ENCODE measurements at places on chromosomes 1 and 21.

- no peak for DNase-seq
Observed at GRCh38 chr1:241462391-241462790, 57.2 kb downstream of the FH start.

DNA sequence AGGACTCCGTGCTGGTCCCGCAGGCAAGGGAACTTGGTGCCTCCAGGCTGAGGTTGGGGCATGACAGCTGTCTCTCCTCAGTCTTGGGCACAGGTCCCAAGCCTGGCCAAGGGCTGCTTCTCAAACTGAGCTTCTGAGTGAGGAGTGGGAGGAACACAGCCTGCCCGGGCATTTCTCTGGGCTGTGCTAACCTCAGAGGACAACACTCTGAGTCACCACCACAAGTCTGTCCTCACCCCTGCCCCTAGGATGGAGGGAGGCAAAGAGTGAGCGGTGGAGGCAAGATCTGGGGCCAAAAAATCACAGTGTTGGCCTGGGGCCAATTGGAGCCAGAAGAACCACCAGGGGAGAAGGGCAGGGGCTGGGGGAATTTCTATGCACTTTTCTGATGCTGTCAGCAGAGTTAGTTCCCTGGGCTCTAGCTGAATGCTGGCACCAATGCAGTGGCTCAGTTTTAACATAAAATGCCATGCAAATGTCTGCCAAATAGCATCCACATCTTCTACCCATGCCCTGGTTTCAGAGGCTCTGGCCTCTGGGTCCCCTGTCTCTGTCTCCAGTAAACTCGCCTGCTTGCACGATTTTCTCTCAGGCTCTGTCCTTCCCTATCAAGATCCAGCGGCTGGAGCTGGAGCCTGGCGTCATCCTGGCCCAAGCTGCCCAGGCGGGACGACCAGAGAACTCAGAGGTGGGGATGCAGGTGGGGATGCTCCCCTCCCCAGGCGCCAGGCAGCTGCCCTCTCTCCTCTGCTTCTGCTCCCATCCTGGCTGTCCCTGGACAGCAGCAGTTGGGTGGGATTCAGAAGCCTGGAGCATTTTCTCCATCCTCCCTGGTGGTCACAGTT, 11.0 kb upstream of the CDK18 start:
- DNase-seq: no peak

DNA sequence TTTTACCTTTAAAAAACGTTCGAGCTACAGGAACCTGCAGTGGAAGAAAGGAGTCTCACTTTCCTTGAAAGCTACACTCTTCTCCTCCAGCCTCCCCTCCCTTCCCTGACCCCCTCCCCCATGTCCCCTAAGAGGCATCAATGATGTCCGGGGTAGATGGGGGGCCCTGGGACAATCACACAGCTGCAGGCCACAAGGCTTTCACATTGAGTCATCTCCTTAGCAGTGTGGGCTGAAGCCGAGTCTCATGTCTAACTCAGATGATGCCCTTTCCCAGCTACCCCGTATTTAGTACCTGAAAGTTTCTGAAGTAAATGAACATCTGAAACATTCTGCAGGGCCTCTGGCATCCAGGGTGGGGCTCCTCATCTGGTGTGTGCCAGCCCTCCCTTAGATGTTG, 6.3 kb upstream of the GPR25 start:
- DNase-seq: no peak

DNA sequence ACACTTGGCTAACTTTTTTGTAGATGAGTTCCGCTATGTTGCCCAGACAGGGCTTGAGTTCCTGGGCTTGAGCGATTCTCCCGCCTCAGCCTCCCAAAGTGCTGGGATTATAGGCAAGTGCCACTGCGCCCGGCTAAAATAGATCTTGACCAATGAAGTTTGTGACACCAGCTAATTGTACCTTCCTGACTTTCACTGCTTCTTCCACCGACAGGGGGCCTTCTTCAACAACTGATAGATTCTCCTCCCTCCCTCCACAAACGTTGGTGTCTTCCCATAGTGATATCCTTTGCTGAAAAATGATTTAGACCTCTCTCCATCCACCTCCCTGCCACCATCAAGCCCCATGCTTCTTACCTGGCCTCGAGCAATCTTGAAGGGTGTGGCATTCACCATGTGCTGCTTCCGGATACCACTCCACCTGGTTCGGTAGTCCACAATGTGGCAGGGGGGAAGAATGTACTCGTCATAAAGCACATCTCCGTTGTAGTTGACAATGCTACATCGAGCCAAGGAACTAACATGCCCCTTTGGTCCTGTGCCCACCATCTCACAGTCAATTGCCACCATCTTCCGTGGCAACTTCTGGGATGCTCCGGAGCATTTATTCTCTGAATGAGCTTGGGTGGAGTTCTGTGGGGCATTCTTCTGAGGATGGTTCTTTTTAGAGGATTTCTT, 1.6 kb upstream of the METTL25B start:
- DNase-seq: peak; percentile 42

GRCh38 chr1:9717193-9718005, 65.9 kb downstream of the PIK3CD start:
- DNase-seq: peak; percentile 95

DNA sequence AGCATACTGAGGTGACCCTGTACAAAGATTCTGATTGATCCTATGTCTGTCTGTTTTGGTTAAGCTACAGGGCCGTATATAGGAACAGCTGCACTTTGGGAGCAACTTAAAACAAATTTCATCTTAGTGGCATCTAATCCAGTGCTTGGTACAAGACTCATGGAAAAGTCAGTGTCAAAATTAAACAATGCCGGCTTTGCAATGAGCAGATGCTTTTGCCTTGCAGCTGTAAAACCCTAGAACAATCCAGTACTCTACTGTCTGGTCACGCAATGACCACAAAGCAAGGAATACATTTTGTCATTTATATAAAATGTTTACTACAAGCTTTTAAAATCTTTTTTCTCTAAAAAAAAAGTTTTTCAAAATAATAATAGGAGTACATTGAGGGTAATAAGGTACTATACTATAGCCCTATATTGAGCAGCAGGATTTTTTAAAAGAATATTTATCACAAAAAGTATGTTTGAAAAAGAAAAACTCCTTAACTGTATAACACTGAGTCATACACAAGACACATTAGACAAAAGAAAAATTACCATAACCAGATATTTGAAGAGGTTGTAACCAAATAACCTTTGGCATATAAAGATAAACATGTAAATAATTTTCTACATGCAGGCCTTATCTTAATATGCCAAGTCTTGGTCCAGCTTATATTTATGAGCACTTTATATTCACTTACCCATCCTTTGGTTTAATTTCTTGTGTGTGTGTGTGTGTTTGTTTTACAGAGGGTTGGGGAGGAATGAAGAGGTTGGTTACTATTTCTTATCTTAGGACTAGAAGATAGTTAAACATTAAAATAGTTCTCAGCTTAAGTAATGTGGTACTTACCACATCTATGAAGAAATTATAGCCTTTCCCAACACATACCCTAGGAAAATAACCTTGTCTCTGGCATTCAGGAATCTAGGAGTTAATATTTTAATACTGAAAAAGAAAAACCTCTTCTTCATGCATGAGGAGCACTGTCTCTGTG, 262.3 kb downstream of the FAF1 start:
- no peak for DNase-seq

- no peak for DNase-seq
Observed at GRCh38 chr1:59994302-59995198, 68.0 kb upstream of the CYP2J2 start.

DNA sequence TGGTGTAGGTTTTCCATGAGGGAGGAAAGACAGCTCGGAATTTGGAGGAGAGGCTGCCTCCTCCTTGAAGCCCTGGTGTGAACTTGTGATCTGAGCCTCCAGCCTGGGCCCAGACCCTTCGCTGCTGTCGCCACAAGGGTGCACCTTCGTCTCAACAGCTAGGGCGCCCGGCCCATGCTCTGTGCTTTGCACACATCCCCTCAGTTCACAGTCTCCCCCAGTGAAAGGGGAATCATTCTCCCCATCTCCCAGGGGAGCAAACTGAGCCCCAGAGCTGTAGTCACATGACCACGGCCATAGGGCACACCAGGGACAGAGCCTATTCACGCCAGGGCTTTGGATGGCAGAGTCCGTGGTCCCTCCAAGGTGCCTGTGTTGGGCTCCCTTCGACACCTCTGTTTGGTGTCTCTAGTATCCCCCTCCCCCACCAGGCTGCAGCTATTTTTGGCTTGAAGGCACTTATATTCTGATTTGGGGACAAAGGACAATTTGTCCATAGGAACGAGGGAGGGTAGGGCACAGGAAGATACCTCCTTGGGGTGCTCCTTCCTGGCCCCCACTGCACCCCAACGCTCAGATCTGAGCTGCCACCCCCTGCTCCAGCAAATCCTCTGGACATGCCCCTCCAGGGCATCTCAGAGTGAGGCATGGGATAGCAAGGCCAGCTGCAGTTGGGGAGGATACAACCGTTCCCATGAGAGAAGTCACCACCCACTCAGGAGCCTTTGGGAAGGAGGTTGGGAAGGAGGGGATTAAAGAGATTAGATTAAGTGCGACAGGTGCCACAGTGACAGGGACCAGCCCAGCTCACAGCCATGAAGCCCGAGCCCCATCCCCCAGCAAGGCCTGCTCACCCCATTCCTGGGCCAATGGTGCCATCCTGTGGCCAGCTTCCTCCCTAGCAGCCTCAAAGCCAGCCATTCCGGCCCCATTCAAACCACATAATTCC, 15.7 kb downstream of the MATN1 start:
- peak; percentile 52 for DNase-seq

- DNase-seq: no peak
Observed at GRCh38 chr1:247905910-247906503, 10.6 kb downstream of the OR2W3 start.

DNA sequence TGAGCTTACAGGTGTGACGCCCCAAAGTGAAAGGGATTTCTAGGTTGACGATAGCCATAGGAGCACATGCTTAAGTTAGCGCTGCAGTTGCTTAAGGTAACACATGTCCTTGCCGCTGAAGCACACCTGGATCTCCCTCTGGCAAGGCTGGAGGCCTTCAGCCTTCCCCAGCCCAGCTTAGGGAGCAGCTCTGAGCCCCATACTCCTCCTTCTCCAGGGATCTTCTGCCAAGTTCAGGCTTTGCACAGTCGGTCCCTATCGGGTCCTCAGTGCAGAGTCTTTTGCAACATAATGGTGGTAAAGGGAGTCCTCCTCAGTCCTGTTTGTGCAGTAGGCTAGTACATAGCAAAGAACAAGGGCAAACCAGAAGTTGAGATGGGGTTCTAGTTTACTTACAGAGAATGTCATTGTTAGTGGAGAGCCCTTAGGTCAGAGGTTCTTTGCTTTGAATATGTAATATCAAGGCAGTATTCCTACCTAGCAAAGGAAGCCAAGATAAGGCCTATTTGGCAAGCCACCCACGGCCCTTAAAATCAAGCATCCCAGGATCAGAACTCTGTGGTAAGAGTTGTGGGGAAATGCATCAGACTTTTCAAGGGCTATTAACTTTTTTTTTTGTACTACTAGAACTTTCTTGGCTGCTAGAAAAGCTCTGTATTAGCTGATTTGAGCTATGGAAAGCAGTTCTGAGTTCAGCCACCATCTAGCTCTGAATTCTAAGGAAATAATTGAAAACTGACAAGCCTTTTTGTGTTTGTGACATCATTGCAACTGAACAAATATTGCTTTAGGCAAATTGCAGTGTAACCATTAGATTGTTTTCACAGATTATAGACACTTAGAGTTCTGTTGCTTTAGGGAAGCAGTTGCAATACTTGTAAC, 1.4 kb downstream of the EVA1C start:
- DNase-seq: no peak

DNA sequence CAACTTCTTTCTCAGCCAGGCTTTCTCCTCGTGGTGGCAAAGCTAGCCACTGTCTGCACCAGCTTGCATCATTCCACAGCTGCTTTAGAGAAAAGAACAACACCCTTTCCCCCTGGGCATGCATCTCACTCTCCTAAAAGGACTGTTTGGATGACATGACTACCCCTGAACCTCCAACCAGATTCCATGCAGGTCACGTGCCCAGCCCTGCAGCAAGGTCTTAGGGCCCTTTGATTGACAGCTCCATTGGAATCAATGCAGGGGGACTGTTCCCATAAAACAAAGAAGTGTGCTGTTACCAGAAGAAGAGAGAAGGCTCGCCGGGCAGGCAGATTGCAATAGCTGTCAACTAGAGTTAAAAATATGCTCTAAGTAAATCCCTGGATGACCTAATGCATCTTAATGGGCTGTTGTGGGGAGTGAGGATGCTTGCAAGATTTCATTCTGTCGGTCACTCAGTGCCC, 24.4 kb downstream of the KCNA2 start:
- no peak for DNase-seq

GRCh38 chr1:76291191-76291590, 216.6 kb downstream of the ST6GALNAC3 start:
- no peak for DNase-seq

DNA sequence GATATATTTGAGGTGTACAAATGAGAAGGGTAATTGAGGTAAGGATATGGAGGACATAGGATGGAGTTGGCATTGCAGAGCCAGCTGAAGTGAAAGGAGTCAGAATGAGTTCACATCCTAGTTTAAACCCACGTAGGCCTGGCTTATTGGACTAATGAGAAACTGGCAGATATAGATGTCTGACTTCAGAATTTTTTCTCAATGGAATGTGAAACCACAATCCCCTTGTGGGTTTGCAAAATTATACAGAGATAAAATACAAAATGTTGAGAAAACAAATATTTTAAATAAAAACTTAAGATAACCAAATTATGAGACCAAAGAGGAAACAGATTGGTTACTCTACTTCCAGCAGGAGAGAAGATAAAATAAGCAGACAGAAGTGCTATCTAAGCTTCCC, 277.4 kb upstream of the LRRC7 start:
- no peak for DNase-seq

- DNase-seq: no peak
Observed at GRCh38 chr1:2344744-2345296, 46.5 kb downstream of the MORN1 start.
